ENCODE measurements at places on chromosomes 12 and 14. TPM values are rescaled to one million over a fixed set of nuclear protein-coding genes. Genes with fewer than 3 reads are reported as not detected.

CPNE6 gene
- not detected for total RNA-seq

KRT73 gene
- total RNA-seq, result not detected

CRACR2A gene
- not detected for total RNA-seq

NANOG gene
- not detected for total RNA-seq

NPFF gene
- total RNA-seq, result not detected

BEGAIN gene
- 7.0 TPM for total RNA-seq

LRP1-AS gene
- total RNA-seq, result not detected

PWP1 gene
- 41.5 TPM for total RNA-seq

FAR2 gene
- 1.7 TPM for total RNA-seq

C12orf50 gene
- total RNA-seq, result not detected

DDX54 gene
- total RNA-seq, result 67.3 TPM

ADGRD1 gene
- 0.68 TPM for total RNA-seq

ALDH6A1 gene
- 22.4 TPM for total RNA-seq

All from MCF 10A (cell line).